ENCODE measurements at places on chromosomes 2 and 18.

GRCh38 chr2:197378494-197379307 lies 56.1 kb downstream of the SF3B1 start:
- DNase-seq = peak; percentile 56

DNA sequence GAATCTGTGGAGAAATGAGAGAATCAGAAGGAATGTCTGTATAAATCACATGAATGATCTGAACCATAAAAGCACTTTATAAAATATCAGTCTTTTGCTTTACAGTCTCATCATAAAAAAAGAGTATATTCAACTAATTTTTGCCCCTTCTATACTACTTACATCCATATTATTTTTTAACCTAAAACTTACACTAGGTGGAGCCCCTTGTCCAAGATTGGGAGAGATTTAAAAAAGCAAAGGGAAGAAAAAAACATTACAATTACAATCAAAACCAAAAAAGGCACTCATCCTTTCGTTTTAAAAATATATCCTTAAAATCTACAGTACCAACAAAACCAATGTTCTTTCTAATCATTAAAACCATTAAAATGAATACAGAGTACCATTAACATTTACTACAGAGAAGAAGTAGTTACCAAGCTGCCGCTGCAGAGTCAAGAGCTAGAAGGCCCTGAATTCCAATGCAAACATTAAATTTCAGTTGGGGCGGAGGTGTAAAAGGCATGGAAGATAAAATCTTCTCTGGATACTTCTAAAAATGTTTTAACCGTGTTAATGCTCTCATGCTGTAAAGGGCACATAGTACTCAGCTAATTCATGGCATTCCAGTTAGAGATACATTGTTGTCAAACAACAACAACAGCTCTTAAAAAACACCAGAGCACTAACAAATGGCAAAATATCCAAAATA lies 56.7 kb upstream of the EPB41L3 start:
- DNase-seq = peak; percentile 49

- peak; percentile 82 for DNase-seq
Measured at GRCh38 chr2:97011977-97012569, 25.7 kb upstream of the FAM178B start.

GRCh38 chr18:62618735-62619134 lies 95.9 kb downstream of the ZCCHC2 start:
- DNase-seq = no peak

DNA sequence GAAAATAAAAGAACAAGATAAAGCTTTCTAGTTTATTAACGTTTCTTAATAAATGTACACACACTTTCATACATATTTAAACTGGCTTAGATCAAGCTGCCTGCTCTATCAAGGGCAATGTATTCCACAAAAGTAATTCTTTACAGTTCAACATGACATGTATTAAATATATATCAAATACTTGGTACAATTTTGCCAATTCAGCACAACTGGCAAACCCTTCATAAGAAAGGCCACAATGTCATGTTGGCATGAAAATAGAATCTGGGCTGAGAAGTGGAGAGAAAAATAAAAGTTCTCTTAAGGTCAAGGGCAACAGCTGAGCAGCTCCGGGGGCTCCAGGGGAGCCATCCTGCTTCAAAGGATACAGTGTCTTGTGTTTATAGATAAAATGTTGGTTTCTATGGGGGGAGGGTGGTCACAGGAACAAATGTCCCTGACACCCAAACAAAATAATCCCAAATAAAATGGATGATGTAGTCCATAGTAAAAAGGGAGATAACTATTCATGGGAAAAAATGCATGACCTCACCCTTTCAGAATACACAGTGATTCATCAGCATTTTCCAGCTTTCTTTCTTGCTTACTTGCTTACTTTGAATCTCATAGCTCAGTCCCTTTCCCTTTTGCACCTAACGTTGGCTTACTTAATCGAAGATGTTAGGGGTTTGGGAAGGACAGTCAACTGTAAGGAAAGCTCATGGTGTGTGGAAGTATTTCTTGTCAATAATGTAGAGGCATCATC lies 494.9 kb downstream of the NYAP2 start:
- peak; percentile 76 for DNase-seq
